ENCODE measurements at places on chromosomes 4 and X. TPM values are rescaled to one million over a fixed set of nuclear protein-coding genes. Genes with fewer than 3 reads are reported as not detected.

DNA sequence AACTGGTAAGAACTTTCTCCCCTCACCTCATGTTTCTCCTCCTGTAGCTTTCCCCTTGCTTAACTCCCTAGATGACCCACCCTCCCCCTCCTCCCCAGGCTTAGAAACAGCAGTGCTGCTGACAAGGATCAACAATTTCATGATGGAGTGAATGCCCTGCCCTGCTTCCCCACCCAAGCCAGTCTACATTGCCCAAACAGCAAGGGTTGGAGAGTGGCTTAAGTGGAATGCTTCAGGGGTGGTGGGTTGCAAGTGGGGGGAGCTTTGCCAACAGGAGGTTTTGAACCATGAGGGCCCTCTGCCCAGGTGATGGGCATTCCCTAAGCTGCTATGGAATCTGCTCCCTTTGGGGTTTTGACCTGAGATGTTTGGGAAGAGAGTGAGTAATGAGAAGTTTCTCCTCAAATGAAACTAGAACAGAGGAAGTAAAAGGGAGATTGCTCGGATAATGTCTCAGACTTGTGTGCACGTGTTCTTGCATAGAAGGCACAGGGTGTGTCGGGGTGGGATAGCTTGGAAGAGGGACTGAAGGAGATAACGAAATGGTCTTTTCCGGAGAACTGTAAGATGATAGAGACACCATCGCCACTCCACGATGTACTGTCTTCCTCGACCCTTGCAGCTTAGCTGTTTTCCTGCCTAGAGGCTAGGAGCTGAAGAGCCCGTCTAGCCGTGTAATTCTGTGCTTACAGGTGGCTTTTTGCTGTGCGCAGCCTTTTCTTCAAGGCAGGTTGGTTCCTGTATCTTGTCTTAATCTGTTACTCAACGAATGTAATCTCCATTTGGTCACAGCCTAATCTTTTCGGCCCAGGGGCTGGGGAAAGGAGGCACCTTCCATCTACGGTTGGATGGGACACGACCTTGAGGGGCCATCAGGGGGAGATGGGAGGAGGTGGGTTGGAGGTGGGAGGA lies 10.1 kb downstream of the GDPD2 start:
- peak; percentile 13 for DNase-seq

GRCh38 chrX:5117816-5118215 lies 1110.9 kb downstream of the NLGN4X start:
- DNase-seq, result no peak

Gene SNCA
- total RNA-seq, result not detected

- DNase-seq, result no peak
Observed at GRCh38 chr4:118950224-118950623, 61.6 kb downstream of the SYNPO2 start.

DNA sequence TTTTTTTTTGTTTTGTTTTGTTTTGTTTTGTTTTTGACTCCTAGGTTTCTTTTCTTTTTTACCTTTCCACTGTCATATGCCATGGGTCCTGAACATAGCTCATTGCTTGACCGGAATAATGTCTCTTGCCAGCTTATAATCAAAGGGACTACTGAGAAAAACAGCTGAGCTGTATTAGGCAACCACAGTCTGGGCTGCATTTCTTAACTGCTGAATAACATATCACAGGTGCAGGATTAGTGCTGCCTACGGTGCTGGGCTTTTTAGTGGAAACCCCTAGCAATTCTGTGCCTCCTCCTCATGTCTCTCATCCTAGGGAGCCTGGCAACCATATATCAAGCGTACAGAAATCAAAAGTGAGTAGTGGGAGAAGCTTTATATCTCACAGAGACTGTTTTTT lies 333.5 kb downstream of the BMPR1B start:
- no peak for DNase-seq

- DNase-seq, result no peak
Observed at GRCh38 chrX:71895607-71896006, 15.0 kb upstream of the NHSL2 start.
